ENCODE measurements at places on chromosomes 2 and 18. TPM values are rescaled to one million over a fixed set of nuclear protein-coding genes. Genes with fewer than 3 reads are reported as not detected.

DNA sequence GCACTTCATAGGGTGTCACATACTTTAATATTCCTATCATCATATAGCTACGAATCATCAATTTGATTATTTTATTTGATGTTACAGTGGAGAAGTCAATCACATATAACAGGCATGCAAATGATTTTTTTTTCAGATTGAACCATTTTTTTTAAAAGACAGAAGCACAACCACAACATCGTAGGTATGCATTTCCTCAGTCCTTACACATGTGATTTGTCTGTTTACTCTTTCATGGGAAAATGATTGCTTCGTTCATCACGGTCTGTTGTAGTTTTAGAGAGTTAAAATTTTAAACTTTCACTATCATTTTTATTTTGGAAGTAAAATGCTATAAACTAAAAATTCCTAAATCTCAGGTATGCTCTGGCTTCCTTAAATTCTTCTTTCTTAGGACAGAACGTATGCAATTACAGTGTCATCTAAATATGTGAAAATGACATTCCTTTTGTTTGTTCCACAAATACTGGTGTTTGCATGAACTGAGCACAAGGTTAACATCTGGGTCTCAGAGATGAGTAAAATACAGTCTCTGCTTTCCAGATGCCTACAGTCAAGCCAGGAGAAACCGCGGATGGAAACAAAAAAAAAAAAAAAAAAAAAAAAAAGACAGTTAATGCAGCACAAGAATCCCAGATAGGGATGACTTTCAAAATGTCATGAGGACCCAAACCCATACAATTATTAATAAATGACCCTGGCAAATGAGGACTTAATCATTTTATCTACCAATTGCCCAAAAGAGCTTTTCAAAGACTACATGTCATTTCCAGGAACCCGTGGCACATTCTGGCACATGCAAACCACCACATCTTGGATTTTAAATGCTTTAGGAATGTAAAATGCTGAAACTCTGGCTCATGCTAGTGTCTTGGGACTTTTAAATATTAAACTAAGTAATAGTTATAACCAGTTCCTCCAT is 201.2 kb downstream of the LRP1B start:
- H3K27me3 ChIP-seq = no peaks in the 10 kb centered on the region
- H3K27ac ChIP-seq = no peak overlapping the region
- no peak overlapping the region for H3K4me3 ChIP-seq
- no peaks in the 10 kb centered on the region for H3K36me3 ChIP-seq
- DNase-seq = no peak

DNA sequence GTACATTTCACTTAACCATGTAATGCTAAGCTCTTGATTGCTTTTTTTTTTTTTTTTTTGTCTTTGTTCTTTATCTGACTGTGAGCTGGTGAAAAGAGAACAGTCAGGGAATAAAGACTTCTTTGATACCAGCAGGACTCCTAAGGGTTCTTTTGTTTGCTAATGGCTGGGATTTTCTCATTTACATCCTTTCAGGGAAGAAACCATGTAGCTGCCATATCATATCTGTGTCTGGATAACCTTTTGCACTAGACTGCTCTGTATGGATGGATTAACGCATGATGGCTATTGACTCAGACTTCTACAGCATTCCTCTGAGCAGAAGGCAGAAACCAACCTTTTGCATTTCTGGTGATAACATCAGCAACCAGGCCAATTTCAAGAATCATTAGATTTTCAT is 504.0 kb downstream of the LRRTM4 start:
- DNase-seq = no peak
- H3K27ac ChIP-seq = no peak overlapping the region
- no peaks in the 10 kb centered on the region for H3K36me3 ChIP-seq
- no peak overlapping the region for H3K4me3 ChIP-seq

Gene ERFE
- total RNA-seq = not detected

Gene ICA1L
- total RNA-seq = 5.8 TPM

Gene SRD5A2
- total RNA-seq = not detected

All from activated CD4-positive, alpha-beta memory T cell treated with anti-CD3 and anti-CD28 coated beads for 36 hours (primary cell).